Stimulated activated CD4-positive, alpha-beta T cell treated with anti-CD3 and anti-CD28 coated beads, Interleukin-4, amount 100 ng/mL, for 48 hours (primary cell): ENCODE measurements at places on chromosomes 1 and 21.

DNA sequence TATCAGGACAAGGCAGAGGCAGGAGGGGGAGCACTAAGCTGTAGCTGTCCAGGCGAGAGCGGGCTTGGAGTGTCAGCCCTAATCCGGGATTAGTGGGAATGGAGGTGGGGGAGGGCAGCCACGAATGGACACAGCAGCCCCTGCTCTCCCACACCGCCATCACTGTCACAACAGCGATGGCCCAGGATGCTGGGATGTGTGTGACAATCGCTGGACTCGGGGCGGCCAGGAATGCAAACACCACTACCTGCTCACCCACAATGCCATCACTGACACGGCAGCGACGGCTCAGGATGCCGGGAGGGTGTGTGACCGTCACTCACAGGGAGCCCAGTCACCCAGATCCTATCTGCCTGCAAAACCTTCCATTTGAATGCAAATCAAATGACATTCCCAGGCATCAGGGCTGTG lies 2.9 kb downstream of the C2CD2 start:
- DNase-seq: no peak

DNA sequence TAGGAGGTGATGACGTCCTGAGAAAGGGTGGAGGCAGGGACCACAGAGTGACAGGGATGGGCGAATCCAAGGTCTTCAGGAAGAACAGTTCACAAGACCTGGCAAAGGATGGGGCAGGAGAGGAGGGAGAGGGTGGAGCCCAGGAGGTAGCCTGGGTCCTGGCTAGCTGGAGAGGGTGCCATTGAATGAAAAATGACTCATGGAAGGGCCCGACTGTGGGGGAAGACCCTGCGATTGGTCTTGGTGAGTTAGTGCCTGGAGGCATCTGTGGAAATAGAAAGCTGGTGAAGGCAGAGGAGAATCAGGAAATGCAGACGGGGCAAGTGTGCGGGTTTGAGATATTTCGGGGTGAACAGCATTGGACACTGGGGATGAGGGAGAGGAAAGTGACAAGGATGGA lies 60.3 kb upstream of the SLC45A1 start:
- no peak for DNase-seq

DNA sequence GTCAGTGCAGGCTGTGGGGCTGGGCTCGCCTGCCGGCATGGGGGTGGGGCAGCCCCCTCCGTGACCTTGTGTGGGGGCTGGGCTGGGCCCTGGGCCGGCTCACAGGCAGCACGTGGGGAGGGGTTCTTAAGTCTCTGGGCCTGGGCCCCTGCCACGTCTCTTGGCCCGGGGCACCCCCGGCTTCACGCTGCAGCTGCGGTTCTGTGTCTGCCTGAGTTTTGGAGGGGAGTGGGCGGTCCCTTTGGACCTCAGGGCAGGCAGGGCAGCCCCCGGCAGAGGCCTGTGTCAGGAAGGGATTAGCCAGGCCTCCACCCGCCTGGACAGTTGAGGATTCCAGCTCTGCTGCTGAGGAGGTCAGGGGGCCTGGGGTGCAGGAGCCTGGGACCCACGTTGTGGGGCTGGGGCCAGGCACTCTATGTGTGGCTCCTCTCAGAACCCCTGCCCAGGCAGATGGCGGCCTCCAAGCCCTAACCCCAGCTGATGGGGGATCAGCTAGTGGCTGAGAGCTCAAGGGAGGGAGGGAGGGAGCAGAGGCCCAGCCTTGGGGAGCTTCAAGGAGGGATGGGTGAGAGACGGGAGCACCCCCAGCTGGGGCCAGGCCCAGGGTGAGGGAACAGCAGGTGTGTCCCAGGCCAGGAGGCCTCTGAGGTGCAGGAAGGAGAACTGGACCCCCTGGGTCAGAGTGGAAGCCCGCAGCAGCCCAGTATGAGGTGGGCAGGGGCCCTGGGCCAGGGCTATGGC lies 1.8 kb upstream of the PLCH2 start:
- no peak for DNase-seq

DNA sequence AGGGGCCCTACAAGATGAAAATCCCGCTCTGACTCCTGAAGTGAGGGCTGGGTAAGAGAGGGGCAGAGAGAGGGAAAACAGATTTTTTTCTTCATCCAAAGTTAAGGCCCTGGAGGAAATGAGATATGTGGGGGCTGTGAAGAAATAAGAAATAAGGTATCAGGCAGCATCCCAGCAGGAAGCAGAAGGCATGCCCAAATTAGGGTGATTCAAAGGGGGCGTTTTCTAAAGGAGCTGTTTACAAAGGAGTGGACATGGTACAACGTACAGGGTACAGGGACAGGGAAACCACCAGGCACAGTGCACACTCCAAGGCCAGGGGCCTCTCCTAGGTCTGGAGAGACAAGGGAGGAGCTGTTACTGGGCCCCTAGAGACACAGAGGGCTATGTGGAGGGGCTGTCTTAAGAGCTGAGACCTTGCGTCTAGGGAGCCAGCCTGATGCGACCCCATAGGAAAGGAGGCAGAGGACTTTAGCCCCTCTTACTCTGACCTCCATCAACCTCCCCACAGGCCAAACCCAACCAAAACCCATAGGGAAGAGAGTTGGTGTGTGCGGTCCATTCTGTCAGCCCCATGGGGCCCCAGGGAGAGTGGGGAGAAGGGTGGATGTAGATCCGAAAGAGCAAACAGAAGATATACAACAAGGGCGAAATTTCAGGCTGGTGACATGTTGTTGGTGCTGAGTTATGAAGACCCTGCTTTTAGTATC lies 38.6 kb downstream of the STYXL2 start:
- no peak for DNase-seq

DNA sequence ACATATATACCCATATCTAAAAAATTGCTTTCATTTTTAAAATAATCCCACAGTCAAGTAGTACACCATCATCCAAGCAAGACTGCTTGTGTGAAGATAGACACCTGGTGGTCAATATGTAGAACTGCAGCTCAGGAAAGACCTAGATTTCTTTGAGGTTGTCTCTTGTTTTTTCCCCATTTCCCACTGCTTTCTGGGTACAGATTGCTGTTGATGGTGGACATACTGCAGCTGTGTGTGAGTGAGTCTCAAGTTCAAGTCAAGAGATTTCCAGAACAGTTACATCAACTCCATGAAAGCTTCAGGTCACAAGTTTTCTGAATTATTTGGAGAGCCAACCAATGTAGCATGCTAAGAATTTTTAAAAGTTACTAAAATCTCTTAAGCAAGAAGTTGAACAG lies 306.4 kb downstream of the DUSP10 start:
- DNase-seq: no peak

- DNase-seq: no peak
Observed at GRCh38 chr1:16087733-16088132, 14.3 kb upstream of the FAM131C start.

- no peak for DNase-seq
Observed at GRCh38 chr1:5856246-5856815, 135.9 kb downstream of the NPHP4 start.

- DNase-seq: no peak
Observed at GRCh38 chr21:32457360-32457840, 44.9 kb downstream of the EVA1C start.

DNA sequence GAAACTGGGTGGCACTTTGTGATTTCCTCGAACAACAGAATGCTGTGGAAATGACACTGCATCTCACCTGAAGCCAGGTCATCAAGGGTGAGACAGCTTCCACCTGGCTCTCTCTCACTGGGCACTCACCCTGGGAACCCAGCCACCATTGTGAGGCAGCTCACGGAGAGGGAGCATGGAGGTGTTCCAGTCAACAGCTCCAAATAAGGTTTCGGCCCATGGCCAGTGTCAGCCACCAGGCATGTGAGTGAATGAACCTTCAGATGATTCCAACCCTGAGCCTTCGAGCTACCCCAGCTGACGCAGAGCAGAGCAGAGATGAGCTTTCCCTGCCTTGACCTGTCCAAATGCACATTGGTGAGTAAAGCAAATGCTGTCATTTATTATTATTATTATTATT lies 58.1 kb downstream of the SYDE2 start:
- DNase-seq: no peak

GRCh38 chr1:70314706-70315304 lies 39.7 kb downstream of the ANKRD13C start:
- no peak for DNase-seq

DNA sequence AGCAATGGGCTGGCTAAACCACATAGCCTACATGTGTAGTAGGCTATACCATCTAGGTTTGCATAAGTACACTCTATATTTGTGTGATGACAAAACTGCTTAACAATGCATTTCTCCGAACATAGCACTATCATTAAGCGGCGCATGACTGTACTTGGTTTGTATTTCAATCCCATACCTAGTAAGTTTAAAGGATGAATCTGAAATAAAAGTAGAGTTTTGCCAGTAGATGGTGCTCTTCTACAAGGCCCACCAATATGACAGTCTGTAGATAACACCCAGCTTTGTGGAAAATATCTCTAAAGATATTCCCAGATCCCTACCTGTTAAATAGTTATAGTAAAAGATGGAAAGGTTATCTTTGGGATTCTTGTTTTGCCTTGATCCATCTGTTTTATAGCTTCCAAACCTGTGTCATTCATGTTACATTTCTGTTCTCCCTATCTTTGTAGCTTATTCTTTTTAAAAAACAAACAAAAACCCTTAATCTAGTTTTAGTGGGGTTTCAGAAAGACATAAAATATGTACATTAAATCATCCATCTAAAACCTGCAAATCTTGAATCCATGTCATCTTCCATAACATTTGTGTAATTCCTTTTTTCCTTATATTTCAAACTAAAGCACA lies 33.9 kb upstream of the ASPM start:
- DNase-seq: no peak

DNA sequence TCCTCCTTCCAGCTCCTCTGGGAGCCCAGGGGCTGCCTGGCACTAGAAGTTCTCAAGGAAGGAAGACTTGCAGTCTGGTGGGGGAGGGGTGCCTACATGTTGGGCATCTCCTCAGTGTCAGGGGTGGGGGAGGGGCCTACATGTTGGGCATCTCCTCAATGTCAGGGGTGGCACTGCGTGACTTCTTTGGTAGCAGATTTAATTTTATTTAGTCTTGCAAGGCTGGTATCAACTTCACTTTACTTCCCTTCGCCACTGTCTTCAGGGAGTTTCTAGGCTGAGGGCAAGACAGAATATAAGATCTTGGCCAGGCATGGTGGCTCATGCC lies 18.5 kb downstream of the ADORA1 start:
- DNase-seq: no peak
